ENCODE measurements at places on chromosomes 5 and 9. TPM values are rescaled to one million over a fixed set of nuclear protein-coding genes. Genes with fewer than 3 reads are reported as not detected.
A peak's percentile ranks its signal among the peaks of the same experiment; 100 is the strongest.

CNOT8 gene
- total RNA-seq: 60.0 TPM

WNT8A gene
- not detected for total RNA-seq

DNA sequence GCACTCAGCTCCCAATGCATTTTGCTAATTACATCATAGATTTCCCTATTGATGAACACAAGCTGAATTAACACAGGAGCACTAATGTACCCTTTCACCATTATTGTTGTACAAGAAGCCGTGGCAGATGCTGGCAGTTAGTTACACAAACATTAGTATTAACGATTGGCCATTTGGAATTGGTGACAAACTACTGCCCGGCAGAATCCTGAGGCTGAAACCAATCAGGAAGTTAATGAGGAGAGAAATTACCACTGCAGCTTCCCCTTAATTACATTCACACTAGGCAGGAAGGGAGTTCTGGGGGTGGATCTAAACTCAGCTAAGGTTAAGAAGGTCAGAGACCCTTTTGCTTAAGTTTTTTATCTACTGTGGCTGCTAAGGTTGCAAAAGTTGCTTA is 9.6 kb upstream of the DMRT3 start:
- DNase-seq: no peak

POLK gene
- total RNA-seq: 36.4 TPM

GRCh38 chr5:11560915-11561697 is 343.1 kb downstream of the CTNND2 start:
- no peak for DNase-seq

CD72 gene
- total RNA-seq: 2.4 TPM

PLAC8L1 gene
- 1.2 TPM for total RNA-seq

WWC1 gene
- 51.7 TPM for total RNA-seq

GRCh38 chr5:6812800-6813731 is 99.8 kb downstream of the TENT4A start:
- no peak for DNase-seq

DNA sequence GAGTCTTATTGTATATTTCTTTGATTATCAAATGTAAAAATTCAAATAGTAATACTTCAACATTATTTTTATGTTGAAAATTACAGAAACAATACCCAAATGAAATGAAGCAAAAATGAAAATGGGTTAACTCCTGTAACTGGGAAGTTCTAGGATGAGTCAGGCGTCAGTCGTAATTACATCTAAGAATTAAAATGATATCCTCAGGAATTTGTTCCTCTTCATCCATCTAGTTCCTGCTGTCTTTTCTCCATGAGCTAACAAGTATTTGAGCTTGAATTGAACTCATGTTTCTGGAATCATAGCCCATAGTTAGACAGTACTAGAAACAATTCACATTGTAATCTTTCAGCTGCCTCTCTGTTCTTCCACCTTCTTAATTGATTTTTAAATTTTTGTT is 568.3 kb upstream of the TLE4 start:
- no peak for DNase-seq

DNA sequence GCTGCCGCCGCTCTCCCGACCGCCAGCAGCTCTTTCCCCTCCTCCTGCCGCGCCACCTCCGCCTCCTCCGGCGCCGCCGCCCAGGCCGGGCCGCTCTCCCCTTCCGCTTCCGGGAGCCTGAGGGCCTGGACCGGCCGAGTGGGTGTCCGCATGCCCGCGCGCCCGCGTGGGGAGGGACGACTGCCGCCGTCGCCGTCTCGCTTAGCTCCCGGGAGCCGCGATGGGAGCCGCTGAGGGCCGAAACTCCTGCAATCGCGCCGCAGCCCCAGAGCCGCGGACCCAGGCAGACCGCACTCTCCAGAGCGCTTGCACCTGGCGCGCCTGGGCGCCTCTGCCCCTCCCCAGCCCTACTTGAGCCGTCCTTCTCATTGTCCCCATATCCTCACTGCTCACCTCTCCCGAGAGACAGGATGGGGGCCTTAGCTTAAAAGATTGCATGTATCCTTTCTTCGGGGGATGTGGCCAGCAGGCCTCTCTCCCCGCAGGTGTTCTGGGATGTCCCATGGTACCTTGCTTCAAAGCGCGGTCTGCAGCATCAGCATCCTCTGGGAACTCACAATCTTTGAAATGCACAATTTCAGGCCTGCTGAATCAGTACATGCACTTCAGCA is at the start of gene ZDHHC21:
Gene ZDHHC21, minus strand, starts transcription at position 182 of the 611 bp plus-strand sequence. CDS start 19,092 bp downstream, outside the sequence.
- DNase-seq: peak; percentile 90

FBP1 gene
- total RNA-seq: 1.5 TPM

DNA sequence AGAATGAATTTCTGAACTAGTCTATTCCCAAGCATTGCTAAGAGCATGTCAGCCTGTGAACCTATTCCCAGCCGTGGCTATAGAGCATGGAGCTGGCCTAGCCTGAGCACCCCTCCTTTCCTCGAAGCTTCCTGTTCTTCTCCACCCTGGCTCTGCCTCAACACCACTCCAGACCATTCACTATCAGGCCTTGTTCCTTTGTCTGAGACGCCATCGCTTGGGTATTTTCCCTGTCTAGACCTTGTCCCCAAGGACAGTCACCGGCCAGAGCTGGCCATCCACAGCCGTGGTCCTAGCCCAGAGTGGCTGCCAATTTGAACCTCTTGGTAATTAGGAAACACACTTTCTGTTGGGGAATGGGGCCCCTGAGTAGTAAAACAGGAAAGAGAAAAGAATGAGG is 105.8 kb downstream of the LIFR start:
- DNase-seq: no peak

DNA sequence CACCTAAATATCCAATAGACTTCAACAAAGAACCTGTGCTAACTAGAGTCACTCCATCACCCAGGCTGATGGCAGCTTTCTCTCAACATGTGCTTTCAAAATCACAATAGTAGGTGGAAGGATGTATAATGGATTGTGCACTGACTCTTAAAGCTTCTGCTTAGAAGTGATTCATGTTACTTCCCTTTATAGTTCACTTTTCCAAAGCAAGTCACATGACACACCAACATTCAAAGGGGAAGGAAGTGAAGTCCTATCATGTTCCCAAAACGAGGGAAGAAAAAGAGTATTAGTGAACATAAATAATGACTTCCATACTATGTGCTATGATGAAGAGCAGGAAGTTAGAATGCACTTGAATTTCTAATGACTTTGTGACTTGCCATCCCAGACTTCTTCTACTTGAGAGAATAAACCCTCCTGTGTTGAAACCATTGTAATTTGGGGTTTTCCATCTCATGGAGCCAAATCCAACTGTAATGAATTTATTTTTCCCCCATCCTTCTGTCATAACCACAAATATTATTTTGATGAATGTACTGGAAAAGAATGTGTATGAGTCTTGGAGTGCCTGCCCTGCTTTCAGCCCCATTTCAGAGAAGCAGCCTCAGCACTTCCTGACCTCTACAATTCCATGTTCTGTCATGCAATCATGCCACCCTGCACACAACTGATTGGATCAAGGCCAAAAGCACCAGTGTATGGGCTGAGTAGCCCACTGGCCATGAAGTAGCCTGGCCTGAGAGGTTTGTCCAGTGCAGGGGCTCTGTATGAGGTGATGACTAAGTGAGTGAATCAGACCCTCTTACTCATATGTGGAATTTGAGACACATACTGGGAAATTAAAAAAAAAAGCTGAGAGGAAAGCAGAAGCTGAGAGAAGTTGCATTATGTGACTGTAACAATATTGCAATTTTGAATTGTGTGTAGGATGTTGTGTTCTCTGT is 525.9 kb upstream of the CLINT1 start:
- no peak for DNase-seq

DNA sequence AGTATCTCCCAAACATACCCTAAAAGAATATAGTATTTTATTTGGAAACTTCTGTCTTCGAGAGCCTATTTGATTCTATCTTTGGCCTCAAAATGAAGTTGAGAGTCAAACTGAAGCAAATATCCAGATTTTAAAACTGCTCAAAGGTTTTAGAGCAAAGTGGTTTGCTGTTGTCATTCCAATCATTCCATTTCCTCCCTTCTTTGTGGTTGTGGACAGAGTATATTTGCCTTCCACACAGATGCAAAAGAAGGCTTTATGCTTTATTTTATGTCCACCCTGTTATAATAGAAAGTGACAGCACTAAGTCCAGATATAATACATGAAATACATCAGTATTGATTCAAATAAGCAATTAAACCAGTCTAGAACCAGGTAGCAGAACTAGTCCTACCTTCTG is 12.4 kb downstream of the GZMK start:
- no peak for DNase-seq

DNA sequence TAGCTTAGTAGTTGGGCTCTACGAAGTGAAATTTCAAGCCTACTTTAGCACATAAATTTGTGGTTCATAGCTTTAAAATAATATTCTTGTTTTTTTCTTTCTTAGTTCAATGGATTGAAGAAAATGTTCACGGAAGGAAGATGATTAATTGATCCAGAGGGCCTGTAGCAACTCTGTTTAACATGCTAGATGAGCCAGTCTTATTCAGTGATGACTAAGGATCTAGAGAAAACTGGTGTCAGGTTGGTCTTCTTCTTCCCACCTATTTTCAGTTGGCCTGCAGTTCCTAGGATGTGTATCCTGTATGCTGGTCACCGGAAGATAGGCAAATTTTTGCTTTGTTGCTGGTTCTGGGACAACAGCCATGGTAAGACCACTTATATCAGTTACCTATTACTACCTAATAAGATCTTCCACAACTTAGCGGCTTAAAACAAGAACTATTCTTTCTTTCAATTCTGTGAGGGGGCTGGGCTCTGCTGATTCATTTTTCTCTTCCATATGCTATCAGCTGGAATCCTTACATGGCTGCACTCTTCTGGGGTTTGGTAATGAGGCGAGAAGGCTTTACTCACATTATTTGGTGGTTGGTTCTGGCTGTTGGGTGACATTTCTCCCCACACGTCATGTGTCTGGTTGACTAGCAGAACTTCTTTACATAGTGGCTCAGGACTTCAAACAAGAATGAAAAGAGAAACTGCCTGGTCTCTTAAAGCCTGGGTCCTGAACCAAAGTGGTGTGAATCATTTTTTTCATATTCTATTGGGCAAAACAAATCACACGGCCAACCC is 182.7 kb upstream of the ACTBL2 start:
- no peak for DNase-seq

LCN9 gene
- total RNA-seq: not detected

DNA sequence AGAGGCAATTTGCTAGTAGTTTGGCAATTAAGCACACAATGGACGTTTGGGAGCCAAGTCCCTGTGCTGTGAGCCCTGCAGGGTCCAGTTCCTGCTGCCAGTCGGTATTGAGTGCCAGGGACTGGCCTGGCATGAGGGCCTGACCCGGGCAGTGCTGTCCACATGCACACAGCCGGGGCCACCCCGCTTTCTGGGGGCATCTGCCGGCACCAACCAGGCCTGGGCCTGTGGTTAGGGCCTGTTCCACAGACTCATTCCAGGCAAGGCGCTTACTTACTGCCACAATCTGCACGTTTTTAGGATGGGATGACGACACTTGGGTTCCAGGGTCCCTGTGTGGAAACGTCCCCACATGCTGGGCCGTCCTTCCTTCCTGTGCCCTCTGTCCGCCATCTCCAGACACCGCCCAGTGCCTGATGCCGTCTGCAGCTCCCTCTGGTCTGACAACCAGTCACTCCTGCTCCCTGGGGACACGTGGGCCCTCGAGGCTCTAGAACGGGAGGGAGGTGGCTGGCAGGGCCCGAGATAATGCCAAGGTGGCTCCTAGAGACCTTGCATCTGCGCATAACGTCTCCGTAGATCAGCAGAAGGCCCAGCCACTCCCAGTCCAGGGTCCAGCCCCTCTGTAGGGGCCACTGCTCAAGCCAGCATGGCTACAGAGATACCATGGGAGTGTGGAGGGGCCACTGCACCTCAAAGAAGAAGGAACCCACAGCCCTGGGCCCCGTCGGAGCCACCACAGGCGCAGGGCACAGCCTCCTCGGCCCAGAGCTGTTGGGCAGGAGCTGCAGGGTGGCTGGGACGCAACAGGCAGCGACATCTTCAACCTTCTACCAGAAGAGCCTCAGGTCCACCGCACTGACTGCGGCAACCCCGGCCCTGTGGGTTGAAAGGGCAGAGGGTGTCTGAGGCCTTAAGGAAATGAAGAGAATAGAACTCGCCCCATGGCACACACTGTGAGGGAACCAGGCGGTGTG is 24.7 kb downstream of the SLC9A3 start:
- DNase-seq: no peak

- DNase-seq: no peak
Observed at GRCh38 chr5:11429254-11429653, 475.0 kb downstream of the CTNND2 start.

- no peak for DNase-seq
Observed at GRCh38 chr9:23551311-23551721, 274.7 kb downstream of the ELAVL2 start.

SLC36A2 gene
- total RNA-seq: not detected

- DNase-seq: no peak
Observed at GRCh38 chr9:135612981-135613910, 26.1 kb downstream of the GLT6D1 start.

GPR151 gene
- 0.57 TPM for total RNA-seq

GRCh38 chr9:11726659-11727058 is 966.5 kb upstream of the TYRP1 start:
- no peak for DNase-seq

GRCh38 chr5:139131465-139131864 is 66.7 kb downstream of the SIL1 start:
- DNase-seq: peak; percentile 74

GRCh38 chr5:62942384-62942783 is 363.8 kb downstream of the LRRC70 start:
- no peak for DNase-seq

DNA sequence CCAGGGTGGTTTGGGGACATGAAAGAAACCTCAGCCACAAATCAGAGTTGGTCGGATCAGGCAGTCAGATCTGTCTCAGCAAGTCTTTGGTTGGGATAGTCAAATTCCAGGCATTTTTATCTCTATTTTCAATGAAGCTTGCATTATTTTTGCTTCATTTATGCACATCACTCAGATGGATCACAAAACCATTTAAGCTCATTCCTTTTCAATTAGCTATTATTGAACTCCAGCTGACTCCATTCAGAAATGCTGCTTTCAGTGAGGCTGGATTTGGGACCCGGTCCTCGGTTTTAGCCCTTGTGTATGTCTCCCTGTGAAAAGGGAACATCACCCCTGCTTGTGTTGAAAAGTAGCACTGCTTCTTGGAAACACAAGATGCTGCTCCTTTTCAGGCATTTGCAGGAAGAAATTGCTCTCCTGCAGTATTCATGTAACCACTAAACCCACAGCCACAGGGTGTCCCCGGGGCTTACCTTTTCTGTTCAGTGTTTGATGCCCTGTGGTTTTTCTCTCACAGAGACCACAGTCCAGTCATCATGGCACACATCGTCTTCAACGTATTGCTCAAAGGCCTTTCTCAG is 232.9 kb downstream of the NFIB start:
- no peak for DNase-seq

SPIN1 gene
- 137 TPM for total RNA-seq

LRRTM2 gene
- 36.4 TPM for total RNA-seq

- no peak for DNase-seq
Observed at GRCh38 chr9:81625969-81626368, 63.4 kb downstream of the TLE1 start.

SUSD3 gene
- total RNA-seq: 4.9 TPM

OR5C1 gene
- total RNA-seq: not detected

GFRA3 gene
- total RNA-seq: not detected

PPP1R26 gene
- 21.9 TPM for total RNA-seq

PCDHGC4 gene
- total RNA-seq: 13.5 TPM

GRCh38 chr5:86824637-86825036 is 206.9 kb downstream of the COX7C start:
- no peak for DNase-seq

GFI1B gene
- not detected for total RNA-seq

- DNase-seq: peak; percentile 83
Observed at GRCh38 chr9:35489313-35490154, at the start of gene RUSC2. Gene RUSC2, plus strand, starts transcription at chr9:35490111. Its CDS starts 56,411 bp downstream, at chr9:35546522.

- no peak for DNase-seq
Observed at GRCh38 chr9:94851467-94851866, 125.0 kb downstream of the AOPEP start.

CA9 gene
- total RNA-seq: 1.7 TPM

RLN1 gene
- 0.52 TPM for total RNA-seq

GRCh38 chr5:142095035-142095434 is 13.5 kb upstream of the NDFIP1 start:
- DNase-seq: no peak
